Activated CD4-positive, CD25-positive, alpha-beta regulatory T cell treated with anti-CD3 and anti-CD28 coated beads, Interleukin-2, amount 50 U/mL, for 16 hours (primary cell): ENCODE measurements at places on chromosomes 1 and 21.

GRCh38 chr1:116418091-116418830 is 45.2 kb downstream of the ATP1A1 start:
- peak; percentile 72 for DNase-seq

GRCh38 chr1:168408884-168409283 is 128.2 kb downstream of the TBX19 start:
- peak; percentile 56 for DNase-seq

DNA sequence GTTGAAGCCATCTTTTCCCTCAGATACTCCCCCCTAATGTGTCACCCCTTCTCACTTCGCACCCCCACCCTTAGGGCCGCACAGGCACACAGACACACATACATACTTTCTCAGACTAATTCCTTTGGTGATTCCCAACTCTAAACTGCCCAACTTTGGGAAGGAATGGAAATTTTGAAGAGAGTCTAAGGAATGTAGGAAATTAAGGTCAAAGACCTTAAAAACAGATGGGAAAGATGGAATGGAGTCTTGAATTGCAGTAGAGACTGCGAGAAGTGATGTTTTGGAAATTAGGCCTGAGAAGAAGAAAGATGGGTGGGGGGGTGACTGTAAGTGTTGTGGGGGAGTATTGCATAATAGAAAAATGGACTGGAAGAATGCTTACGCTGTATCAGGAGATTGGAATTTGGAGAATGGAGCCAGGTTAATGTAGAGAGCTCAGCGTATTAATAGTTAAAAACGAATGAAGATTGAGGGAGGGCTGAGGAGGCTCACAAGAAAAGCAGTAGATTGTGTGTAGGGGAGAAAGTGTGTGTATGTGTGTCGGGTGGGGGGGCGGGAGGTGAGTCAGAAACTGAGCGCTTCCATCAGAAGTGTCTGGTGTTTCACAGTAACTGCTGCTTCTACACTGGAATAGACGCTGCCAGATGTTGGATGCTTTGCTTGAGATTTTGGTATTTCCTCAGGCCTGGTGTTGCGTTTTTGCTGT is 1.7 kb downstream of the PIP5K1A start:
- DNase-seq: no peak

DNA sequence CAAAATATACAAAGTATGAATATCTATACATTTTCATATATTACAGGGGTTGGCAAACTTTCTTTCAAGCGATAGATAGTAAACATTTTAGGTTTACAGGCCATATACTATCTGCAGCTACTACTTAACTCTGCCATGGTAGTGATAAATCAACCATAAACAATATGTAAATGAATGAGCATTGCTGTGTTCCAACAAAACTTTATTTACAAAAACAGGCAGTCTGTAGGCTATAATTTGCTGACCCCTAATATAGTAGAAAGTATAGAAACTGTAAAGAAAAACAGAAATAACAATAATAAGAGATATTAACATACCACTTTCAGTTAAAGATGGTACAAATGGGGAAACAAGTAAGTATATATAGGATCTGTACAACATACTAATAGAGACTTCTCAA is 58.1 kb downstream of the COLGALT2 start:
- no peak for DNase-seq

- DNase-seq: no peak
Measured at GRCh38 chr1:50774759-50775351, 185.2 kb downstream of the FAF1 start.

- peak; percentile 9 for DNase-seq
Measured at GRCh38 chr1:148263128-148263905, 111.2 kb upstream of the NBPF11 start.

GRCh38 chr1:44784094-44785028 is 3.6 kb downstream of the BEST4 start:
- no peak for DNase-seq

- DNase-seq: no peak
Measured at GRCh38 chr1:155453141-155453540, 109.5 kb downstream of the ASH1L start.

GRCh38 chr21:42062236-42063022 is 8.7 kb upstream of the UMODL1 start:
- peak; percentile 85 for DNase-seq

GRCh38 chr21:41933313-41934079 is 20.3 kb downstream of the C2CD2 start:
- no peak for DNase-seq

DNA sequence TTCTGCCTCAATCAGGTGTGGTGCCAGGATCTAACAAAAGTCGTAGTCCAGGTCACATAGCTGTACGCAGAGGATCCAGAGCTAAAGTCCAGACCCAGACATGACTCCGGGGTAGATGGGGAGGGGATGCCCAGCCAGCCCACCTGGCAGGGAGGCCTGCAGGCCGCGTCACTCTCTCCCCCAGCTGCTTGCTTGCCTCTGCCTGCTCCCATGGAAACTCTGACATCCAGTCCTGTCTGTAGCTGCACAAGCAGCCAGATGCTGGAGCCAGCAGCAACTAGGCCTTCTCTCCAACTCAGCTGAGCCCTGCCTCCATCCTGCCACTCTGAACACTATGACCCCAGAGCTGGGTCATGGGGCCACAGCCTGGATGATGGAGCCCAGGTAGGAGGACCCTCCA is 8.1 kb downstream of the COL8A2 start:
- no peak for DNase-seq

DNA sequence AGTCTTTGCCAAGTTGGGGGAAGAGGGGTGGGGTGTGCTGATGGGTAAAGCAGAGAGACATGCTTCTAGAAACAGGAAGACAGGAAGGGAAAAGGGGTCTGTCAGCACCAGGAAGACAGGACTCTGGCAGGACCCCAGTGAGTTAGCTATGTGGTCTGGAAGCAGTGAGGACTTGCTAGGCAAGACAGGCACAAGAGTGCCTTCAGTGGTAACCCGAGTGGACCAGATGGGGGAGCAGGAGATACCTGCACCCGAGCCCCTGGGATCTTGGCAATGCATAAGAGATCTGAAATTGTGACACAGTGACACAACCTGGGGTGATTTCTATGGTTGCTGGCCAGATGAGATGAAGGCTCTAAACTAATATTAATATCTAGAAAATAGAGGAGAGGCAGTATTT is 7.0 kb downstream of the TLR5 start:
- DNase-seq: no peak

GRCh38 chr1:12146343-12147112 is 20.3 kb upstream of the TNFRSF1B start:
- DNase-seq: no peak

GRCh38 chr1:49098866-49099265 is 322.2 kb upstream of the BEND5 start:
- no peak for DNase-seq

DNA sequence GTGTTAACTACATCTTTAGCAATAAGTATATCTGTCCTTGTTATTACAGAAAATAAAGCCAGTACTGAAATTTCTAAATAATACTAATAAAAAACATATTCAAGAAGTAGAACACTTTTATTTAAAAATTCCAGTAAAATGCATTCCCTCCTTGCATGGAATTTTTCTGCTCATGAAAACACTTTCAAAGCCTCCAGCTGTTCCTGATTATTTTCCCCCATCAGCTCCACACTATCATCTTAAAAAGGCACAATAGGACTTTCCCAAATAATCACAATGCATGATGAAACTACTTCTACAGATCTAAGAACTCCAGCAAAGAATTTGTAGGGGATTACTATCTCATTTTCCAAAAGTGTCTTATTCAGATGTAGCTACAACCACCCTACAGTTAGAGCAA is 162.6 kb upstream of the USP25 start:
- DNase-seq: no peak

- DNase-seq: no peak
Measured at GRCh38 chr1:17892225-17892624, 137.1 kb downstream of the ACTL8 start.

DNA sequence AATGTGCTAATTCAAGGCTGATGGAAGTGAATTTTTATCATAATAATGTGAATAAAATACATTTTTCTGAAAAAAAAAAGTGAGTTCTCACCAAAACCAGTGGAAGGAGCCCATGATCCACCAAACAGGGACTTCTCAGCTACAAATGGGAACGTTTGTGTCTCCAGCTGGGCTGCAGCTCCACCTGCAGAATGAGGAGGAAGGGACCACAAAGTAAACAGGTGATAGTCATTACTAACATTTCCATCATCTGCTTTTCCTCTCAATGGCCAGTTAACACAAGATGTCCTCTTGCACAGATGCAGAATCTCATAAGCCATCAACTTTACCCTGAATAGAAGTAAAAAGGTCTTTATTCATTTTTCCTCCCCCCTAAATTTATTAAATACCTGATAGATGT is 246.2 kb downstream of the MRPL39 start:
- no peak for DNase-seq

- DNase-seq: no peak
Measured at GRCh38 chr1:215992620-215993019, 425.5 kb downstream of the KCTD3 start.

GRCh38 chr1:7921796-7922195 is 18.8 kb downstream of the TNFRSF9 start:
- DNase-seq: no peak

- DNase-seq: no peak
Measured at GRCh38 chr1:192633533-192634253, 2.3 kb upstream of the RGS13 start.

DNA sequence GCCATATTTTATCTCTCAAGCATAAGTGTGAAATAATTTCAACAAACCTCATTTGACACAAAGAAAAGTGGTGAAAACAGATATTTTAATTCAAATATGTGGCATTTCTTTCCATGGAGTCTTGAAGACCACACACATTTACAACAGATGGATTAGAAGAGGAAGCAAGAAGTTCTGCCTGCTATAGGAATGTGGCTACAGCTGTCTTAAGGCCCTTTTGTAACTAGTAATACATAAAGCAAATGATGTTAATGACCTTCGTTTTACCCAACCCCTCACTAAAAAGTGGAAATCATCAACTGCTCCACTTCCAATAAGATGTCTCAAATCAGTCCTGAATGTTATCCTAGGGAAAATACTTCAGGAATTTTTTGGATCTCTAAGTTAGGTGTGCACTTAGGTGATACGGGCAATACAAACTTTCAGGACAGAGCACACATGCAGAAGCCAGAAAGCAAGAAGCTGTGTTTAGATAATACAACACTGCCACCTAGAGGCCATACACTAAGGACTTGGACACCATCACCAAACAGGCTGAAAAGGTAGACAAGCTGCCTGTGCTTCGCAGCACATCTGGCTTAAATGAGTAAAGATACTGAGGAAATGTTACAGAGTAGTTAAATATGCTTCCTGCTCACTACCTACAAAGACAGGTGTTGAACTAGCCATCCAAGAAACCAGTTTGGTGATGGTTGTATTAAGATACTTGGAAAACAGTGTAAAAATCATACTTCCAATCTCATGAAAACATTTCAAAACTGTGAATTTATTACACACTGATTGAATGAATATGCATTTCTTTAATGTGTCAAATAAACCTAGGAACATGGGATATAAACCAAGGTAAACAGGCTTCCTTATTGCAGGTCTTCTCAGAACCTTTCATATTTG is 24.4 kb downstream of the RRAGC start:
- peak; percentile 23 for DNase-seq

GRCh38 chr1:191279266-191279800 is 801.7 kb upstream of the BRINP3 start:
- DNase-seq: no peak

GRCh38 chr1:110012100-110012780 is 22.2 kb upstream of the STRIP1 start:
- DNase-seq: no peak

GRCh38 chr1:4626061-4626460 is 28.3 kb upstream of the AJAP1 start:
- DNase-seq: no peak

GRCh38 chr1:26041978-26042377 is 3.9 kb downstream of the SLC30A2 start:
- DNase-seq: no peak

DNA sequence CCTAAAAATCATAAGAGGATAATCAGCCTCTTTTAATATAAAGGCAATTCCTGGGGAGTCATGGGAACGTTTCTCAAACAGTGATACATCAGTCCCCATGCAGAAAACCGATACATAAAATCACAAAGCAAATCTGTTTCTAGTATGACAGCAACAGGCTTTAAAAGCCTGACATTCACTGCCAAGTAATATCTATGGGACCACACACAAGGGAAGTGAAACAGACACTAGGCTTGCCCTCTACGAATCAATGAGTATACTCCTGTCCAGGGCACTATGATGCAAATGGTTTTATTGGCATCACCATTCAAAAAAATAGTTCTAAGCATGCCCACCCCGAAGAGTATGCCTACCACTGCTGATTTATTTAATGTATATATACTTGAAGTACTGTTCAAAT is 54.4 kb downstream of the TIAM1 start:
- DNase-seq: no peak

GRCh38 chr1:99964806-99965205 is 5.0 kb upstream of the SLC35A3 start:
- DNase-seq: no peak

- DNase-seq: no peak
Measured at GRCh38 chr1:36955016-36955415, 79.3 kb downstream of the GRIK3 start.

DNA sequence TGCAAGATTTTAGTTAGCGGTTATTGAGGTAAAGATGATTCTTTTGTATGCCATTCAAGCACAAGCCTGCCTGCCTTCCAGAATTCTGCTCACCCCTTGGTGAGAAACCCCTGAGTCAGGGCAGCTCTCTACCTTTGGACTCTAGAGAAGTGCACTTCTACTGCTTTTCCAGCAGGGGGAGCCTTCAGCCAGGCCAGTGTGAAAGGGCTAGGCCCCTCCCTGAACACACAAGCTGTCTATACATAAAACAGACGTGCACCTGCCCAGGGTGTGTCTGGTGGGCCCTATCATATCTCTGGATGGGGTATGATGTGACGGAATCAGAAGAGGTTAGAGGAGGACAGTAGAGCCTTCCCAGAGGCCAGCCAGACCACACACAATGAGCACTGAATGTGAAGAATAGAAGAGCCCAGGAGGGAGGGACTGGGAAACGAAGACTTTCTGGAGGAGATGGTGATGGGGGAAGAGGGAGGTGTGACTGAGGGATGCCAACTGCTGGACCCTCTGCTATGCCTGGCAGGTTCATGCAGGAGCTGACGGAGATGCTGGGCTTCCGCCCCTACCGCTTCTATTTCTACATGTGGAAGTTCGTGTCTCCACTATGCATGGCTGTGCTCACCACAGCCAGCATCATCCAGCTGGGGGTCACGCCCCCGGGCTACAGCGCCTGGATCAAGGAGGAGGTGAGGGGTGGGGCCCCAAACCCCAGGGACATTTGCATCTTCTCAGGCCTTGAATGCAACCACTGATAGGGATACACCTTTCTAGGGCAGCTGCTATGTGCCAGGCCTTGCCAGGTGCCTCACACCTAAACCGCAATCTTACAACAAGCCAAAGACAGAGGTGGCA is 13.0 kb upstream of the KCNC4 start:
- DNase-seq: peak; percentile 23

DNA sequence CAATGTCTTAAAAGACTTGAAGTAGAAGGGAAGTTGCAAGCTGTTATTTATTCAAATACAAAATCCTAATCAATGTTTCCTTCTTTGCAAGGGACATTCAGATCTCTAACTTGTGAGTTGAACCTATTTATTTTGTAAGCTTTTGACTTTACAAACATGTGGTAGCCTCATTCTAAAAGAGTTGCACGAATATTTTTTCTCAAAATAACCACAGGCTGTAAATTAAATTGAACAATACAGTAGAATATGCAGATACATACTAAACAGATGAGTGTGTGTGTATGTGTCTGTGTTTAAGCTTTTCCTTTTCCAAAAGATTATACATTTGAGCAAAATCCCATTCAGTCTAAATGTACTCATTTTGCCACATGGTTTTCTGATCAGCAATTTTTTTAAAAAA is 4.8 kb upstream of the DYNLT5 start:
- no peak for DNase-seq

GRCh38 chr1:178509414-178510007 is 3.4 kb upstream of the TEX35 start:
- no peak for DNase-seq

- DNase-seq: no peak
Measured at GRCh38 chr21:42146821-42147220, 72.1 kb upstream of the ABCG1 start.
